OCI-M1 (cell line): ENCODE measurements at places on chromosomes 7 and 10.

GRCh38 chr10:92699518-92700381 lies 10.0 kb downstream of the HHEX start:
- DNase-seq: peak; percentile 89

DNA sequence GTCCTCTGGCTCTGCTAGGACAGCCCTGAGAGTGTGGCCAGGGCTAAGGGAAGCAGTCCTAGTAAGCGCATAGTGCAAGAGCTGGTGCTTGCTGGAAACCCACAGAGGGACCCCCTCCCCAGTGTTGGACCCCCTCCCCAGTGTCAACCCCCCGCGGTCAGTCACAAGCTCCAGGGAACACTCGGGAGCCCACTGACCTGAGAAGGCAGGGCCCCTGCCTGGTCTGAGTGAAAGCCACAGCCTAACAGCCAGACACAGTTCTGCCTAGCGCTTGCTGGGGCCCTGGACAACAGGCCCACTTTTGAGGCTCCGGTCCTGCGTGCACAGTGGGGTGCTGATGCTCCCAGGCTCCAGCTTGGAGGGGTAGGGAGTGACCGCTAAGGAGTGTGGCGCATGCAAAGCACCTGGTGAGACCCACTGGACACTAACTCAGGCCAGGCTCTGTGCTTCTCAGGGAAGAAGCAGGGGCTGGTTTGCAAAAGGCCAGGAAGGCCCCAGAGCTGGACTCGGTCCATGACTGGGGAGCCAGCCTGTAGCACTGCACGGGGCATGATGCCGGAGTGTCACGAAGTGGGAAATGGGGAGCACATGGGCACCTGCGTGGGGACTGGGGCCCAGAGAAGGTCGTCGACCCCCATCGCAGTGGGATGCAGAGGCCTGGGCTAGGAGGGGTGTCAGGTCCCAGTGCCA lies 175.8 kb upstream of the PPP2R2D start:
- no peak for DNase-seq

- DNase-seq: no peak
Measured at GRCh38 chr10:132059760-132060508, 5.8 kb upstream of the JAKMIP3 start.

DNA sequence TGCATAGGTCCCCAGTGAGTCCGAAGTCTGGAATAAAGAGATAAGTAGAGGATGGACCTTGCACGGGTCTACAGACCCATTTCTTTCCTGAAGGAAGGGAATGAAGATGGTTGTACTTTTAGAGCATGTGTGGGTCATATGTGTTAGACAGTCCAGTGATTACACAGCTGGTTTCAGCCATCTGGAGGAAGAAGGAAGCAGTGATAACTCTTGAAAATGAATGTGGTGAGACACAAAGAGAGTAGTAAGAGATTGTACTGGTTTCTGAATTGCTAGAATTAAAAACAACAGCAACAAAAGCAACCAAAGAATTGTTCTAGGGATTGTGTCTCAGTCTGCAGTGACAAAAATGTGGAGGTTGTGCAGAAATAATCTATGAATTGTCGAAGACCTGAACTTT lies 258.9 kb downstream of the SUGCT start:
- peak; percentile 19 for DNase-seq

- peak; percentile 56 for DNase-seq
Measured at GRCh38 chr7:16609842-16610450, 35.6 kb downstream of the ANKMY2 start.

DNA sequence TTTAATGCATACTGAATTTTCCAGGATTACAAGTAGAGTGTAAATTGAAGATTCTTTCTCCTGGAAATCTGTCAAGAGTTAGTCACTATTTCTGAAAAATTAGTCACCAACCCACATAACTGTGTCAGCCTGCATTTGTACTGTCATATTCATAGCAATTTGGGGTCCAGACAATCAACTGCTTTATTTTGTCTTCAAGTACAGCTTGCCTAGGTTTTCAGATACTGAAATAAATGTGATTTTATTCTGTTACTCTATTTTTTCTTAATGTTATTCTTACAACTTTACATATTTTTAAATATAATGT lies 55.1 kb downstream of the CUBN start:
- DNase-seq: no peak

GRCh38 chr10:32338262-32338661 lies 8.7 kb downstream of the EPC1 start:
- no peak for DNase-seq

DNA sequence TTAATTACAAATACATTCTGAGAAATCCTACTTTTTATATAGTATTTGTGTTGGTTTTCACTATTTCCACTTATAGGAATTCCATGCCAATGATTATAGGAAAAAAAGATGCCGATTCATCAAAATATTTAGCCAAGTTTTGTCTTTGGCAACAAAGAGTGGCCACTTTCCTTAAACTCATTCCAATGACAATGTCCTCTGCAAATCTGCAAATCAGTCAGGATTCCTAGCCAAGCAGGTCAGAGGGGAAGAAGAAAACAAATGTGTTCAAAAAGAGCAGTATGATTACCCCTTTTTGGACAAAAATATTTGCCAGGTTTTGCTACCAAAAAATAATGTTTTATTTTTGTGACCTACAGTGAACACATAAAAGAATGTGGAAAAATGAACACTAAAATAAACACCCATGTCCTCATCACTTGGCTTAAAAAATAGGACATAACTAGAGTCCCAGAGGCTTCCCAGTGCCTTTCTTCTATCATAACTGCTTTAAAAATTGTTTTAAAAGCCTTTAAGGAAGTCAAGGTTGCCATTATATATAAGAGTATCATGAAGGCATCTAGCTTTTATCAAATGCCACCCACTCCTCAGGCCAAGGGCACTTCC lies 125.9 kb downstream of the ADAM12 start:
- no peak for DNase-seq

GRCh38 chr10:129277841-129278240 lies 189.2 kb upstream of the MGMT start:
- no peak for DNase-seq

- no peak for DNase-seq
Measured at GRCh38 chr10:44253769-44254462, 131.0 kb downstream of the CXCL12 start.

- no peak for DNase-seq
Measured at GRCh38 chr7:27101171-27101956, 1.1 kb downstream of the HOXA2 start.

DNA sequence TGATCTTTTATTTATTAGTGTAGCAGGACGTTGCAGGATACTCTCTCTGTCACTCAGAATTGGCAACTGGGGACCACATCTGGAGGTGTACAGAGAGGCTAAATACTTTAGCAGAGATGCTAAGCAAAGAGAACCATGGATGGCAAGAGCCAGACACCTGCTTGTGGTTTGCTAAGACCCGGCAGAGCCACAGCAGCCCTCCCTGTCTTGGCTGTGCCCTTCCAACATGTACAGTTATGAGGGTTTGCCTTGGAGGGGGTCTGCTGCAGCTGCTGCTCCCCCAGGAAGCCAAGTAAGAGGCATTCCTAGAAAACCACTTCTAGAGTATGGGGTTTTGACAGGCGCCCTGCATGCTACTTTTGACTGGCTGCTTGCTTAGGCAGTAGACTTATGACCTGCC lies 5.1 kb downstream of the NPVF start:
- DNase-seq: no peak

DNA sequence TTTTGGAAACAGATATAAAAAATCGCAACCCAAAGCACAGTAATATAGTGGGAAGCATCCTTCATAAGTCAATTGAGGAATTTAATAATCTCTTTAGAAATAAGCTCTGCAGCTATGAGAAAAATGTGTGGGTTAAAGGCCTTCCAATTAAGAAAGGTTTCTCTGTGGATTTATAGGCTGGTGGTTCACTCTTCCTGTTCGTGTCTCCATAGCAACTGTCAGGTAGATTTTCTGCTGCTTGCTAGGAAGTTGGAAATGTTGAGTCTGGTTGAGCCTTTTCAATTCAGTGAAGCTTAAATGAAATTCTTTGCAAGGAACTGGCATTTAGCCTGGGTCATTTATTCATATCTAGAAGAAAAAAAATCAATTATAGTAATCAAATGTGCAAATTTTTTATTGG lies 652.8 kb upstream of the CELF2 start:
- no peak for DNase-seq

GRCh38 chr10:91635401-91636400 lies 2.8 kb upstream of the PPP1R3C start:
- DNase-seq: peak; percentile 92

- DNase-seq: no peak
Measured at GRCh38 chr7:17558135-17558534, 259.7 kb downstream of the AHR start.

GRCh38 chr10:92993699-92994272 lies 66.8 kb upstream of the CYP26C1 start:
- peak; percentile 32 for DNase-seq

DNA sequence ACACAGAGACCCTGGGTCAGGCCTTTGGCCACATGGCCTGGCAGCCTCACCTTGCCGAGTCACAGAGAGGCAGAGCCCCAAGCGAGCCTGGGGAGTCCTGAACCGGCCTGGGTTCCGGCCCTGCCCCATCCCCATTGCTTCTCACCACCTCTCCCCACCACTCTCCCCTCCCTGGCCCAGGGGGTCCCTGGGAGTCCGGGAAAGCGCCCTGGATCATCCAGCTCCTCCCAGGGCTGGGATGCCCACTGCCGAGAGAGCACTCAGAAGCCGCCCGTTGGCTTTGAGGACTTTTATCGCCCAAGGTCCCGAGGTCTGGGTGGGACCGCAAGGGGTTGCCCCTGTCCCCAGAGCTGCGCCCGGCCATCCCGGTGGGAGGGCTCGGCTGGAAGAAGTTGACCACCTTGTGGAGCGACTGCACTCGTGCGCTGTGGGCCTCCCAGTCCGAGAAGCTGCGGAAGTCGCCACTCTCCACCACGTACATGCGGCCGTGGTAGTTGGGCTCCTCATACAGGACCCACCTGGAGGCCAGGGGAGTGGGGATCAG lies 8.1 kb downstream of the CRYGN start:
- no peak for DNase-seq

GRCh38 chr10:121098751-121099150 lies 247.6 kb downstream of the WDR11 start:
- DNase-seq: no peak

GRCh38 chr10:23344241-23344841 lies at the start of gene C10orf67:
TSS of gene C10orf67 (minus strand) at chr10:23344797. CDS start at chr10:23344774, 23 bp downstream.
- DNase-seq: no peak
